Heart left ventricle (tissue), 16 donors: ENCODE measurements at places on chromosomes 4 and X. TPM values are rescaled to one million over a fixed set of nuclear protein-coding genes. Genes with fewer than 3 reads are reported as not detected.

GRCh38 chr4:59258002-59258401, 1942.1 kb upstream of the ADGRL3 start:
- no peaks in the 10 kb centered on the region for H3K4me1 ChIP-seq
- no peak for DNase-seq
- H3K27ac ChIP-seq: no peak overlapping the region
- no peak overlapping the region for H3K4me3 ChIP-seq
- H3K36me3 ChIP-seq: no peaks in the 10 kb centered on the region

GRCh38 chr4:39047681-39048080, 14.4 kb upstream of the KLHL5 start:
- H3K36me3 ChIP-seq: no peaks in the 10 kb centered on the region
- H3K27ac ChIP-seq: no peak overlapping the region
- peaks cover 3% of the 10 kb centered on the region for H3K4me1 ChIP-seq
- H3K27me3 ChIP-seq: no peaks in the 10 kb centered on the region

GRCh38 chrX:74383611-74384010, 37.7 kb upstream of the SLC16A2 start:
- H3K36me3 ChIP-seq: no peaks in the 10 kb centered on the region
- no peak overlapping the region for H3K27ac ChIP-seq
- no peak for DNase-seq
- no peaks in the 10 kb centered on the region for H3K27me3 ChIP-seq
- no peaks in the 10 kb centered on the region for H3K4me1 ChIP-seq

GRCh38 chr4:180622254-180622653, 1620.9 kb upstream of the TENM3 start:
- H3K4me1 ChIP-seq: no peaks in the 10 kb centered on the region
- H3K27ac ChIP-seq: no peak overlapping the region
- no peaks in the 10 kb centered on the region for H3K27me3 ChIP-seq
- H3K4me3 ChIP-seq: no peak overlapping the region
- DNase-seq: no peak

DNA sequence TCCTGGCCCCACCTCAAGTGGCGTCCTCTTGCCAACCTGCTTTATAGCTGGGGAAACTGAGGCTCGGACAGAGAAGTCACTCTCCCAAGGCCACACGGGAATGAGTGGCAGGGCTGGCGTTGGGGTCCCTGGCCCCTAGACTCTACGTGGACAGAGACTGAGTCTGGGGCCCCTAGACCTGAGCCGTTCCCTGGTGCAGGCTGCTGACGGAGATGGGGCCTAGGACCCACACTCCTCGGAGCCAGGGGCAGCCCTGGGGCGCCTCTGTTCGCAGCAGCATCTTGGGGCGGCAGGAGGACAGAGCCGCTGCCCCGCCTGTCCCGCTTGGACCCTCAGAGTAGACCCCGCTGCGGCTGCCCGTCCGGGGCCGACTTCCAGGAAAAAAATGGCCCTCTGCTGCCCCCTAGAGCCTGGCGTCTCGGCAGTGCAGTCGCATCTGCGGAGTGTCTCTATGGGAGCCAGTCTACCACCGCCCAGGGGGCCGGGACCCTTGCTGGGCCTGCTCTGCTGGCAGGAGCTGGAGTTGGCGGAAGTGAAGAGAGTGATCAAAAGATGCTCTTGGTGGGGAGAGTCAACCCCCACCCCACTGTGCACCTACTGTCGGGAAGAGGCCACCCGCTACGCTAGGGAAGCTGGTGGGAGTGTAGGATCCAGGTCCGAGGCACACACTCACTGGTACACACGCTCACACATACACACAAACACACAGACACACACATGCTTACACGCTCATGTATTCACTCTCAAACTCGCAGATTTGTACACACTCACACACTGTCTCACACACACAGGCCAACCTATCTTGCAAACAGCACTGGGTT, 220.1 kb downstream of the AFAP1 start:
- no peaks in the 10 kb centered on the region for H3K4me1 ChIP-seq
- no peak overlapping the region for H3K27ac ChIP-seq
- DNase-seq: peak; percentile 81
- H3K36me3 ChIP-seq: no peaks in the 10 kb centered on the region
- no peak overlapping the region for H3K4me3 ChIP-seq
- no peaks in the 10 kb centered on the region for H3K27me3 ChIP-seq

GRCh38 chr4:108119199-108119800, 49.4 kb downstream of the LEF1 start:
- no peak overlapping the region for H3K27ac ChIP-seq
- H3K4me1 ChIP-seq: no peaks in the 10 kb centered on the region
- H3K36me3 ChIP-seq: no peaks in the 10 kb centered on the region
- DNase-seq: no peak

- no peaks in the 10 kb centered on the region for H3K36me3 ChIP-seq
- DNase-seq: no peak
- peaks cover 28% of the 10 kb centered on the region for H3K27me3 ChIP-seq
- H3K4me1 ChIP-seq: no peaks in the 10 kb centered on the region
These were observed 595 bp downstream of the KLHL34 start for GRCh38 chrX:21657318-21658151.

DNA sequence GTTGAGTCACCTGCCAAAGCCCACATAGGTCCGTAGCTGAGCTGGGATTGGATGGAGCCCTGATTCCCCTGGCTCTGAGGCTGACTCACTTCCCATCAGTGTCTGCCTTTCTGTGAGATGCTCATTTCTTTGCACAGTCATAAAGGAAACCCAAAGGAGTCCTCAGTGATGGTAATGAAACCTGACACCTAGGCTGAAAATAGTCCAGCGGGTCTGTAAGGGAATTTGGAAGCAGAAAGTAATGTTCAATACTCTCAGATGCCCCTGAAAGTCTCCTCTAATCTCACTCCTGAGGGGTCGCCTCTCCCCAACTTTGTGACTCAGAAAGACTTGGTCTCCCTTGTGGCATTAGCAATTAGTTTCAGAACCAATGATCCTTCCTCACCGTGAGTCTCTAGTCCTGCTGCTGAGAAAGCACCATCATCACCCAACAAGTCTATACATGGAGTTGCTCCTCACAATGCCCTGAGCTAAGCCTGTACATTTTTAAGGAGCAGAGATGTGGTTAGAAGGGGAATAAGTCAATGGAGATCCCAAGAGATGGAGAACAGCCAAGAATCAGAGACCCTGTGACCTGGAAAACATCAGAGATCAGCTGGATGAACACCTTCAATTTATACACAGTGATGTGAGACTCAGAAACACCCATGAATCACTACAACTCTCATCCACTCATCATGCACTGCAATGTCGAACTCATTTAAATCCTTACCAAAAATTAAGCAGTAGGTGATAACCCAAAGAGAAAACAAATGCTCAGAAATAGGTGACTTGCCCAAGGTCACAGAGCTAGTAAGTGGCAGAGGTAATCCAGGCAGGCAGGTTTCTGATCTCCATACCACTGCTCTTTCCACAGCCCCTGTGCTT, 219.0 kb upstream of the CPEB2 start:
- DNase-seq: no peak
- no peak overlapping the region for H3K4me3 ChIP-seq
- no peaks in the 10 kb centered on the region for H3K36me3 ChIP-seq
- H3K4me1 ChIP-seq: no peaks in the 10 kb centered on the region
- no peak overlapping the region for H3K27ac ChIP-seq

DNA sequence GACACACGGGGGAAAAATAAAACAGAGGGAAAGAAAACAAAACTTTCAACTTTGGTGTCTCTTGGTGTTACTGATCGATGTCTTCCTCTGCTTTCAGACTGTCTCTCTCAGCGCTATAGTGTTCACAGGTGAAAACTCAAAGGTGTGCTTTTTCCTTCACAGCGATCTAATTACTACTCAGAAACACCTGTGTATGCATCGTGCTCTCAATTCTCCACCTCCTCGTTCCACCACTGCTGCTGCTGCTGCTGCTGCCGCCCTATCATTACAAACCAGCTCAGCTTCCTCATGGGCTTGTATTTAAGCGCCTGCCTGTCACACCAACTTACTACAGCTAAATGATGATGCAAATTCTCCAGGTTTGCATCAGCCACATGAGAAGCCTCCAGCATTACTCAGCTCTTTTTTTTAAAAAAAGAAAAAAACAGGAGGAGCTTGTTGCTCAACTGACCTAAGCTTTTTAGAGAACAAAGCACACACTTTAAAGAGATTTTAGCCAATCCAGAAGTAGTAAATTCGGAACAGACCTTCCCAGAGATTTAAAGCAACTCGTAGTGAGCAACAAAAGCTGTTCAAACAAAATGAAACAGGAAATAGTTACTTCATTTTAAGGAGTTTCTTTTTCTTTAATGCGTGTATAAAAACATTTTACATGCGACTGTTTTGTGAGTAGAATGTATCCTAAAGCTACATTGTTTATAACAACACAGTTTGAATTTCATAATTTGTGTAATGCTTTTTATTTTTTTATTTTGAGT, at the start of gene SLC7A11:
Gene SLC7A11, minus strand, starts transcription at position 274 of the 758 bp plus-strand sequence. CDS start 280 bp downstream, outside the sequence.
- H3K27ac ChIP-seq: no peak within 1 kb of the TSS
- no peaks in the 10 kb centered on the region for H3K27me3 ChIP-seq
- no peaks in the 10 kb centered on the region for H3K36me3 ChIP-seq
- H3K4me1 ChIP-seq: peaks cover 5% of the 10 kb centered on the region
- no peak for DNase-seq
- peak within 1 kb of the TSS; percentile 41 for H3K4me3 ChIP-seq

- no peaks in the 10 kb centered on the region for H3K36me3 ChIP-seq
- no peaks in the 10 kb centered on the region for H3K4me1 ChIP-seq
These were observed 94.7 kb downstream of the SEL1L3 start for GRCh38 chr4:25767877-25768725.

DNA sequence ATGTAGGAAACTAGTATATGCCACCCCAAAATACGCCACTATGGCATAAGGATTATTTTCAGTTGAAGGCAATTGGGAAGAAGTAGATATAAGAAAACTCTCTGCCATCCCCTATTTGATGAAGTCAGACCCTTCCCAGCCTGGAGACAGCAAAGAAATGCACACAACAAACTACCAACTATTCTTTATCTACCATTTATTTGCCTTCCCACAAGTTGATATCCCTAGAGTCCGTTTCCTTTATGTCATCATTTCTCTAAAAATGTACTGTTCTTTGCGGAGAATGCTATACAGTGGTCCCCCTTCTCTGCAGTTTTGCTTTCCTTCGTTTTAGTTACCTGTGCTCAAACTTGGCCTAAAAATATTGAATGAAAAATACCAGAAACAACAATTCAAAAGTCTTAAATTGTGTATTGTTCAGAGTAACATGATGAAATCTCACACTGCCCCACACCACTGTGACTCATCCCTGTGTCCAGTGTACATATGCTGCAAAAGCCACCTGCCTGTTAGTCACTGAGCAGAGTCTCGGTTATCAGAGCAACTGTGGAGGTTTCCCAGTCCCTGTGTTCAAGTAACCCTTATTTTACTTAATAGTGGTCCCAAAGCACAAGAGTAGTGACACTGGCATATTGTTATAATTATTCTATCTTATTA, 152.3 kb downstream of the WDFY3 start:
- H3K27me3 ChIP-seq: no peaks in the 10 kb centered on the region
- DNase-seq: no peak
- no peaks in the 10 kb centered on the region for H3K4me1 ChIP-seq
- peaks cover 3% of the 10 kb centered on the region for H3K36me3 ChIP-seq
- no peak overlapping the region for H3K4me3 ChIP-seq
- H3K27ac ChIP-seq: no peak overlapping the region

DNA sequence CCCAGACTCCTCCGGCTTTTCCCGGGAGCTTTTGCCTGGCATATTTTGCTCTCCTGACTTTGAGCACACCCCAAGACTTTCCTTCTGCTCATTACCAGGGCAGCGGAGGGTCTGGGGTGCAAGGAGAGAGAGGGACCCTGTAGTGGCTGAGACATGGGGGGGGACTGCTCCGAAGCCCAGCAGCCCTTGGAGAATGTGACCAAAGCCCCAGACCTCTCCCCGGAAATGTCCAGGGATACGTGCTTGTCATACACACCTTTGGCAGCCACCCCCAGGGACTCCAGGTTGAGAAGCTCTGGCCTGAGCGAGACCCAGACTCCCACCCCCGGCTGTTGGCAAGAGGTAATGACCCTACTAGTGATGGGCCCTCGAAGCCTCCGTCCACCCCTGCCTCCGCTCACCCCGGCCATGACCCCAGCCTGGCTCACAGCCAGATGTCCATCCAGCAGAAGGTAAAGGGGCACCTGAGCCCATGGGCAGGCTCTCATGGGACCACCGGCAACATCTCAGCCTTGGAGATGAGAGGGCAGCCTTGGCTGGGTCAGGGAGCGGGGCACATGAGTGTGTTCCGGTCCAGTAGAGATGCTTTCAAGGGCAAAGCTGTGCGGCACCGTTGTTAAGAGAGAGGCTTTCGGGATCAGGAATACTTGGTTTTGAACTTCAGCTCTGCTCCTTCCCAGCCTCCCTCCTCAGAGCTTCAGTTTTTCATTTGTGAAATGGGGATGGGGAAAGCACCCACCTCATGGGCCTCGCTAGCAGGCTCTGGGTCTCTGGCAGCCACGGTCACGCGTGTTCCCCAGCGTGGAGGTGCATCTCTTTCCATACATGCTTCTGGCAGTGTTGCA, 2.0 kb downstream of the PSAPL1 start:
- no peaks in the 10 kb centered on the region for H3K36me3 ChIP-seq
- no peak overlapping the region for H3K27ac ChIP-seq
- peak; percentile 21 for DNase-seq
- H3K27me3 ChIP-seq: no peaks in the 10 kb centered on the region

DNA sequence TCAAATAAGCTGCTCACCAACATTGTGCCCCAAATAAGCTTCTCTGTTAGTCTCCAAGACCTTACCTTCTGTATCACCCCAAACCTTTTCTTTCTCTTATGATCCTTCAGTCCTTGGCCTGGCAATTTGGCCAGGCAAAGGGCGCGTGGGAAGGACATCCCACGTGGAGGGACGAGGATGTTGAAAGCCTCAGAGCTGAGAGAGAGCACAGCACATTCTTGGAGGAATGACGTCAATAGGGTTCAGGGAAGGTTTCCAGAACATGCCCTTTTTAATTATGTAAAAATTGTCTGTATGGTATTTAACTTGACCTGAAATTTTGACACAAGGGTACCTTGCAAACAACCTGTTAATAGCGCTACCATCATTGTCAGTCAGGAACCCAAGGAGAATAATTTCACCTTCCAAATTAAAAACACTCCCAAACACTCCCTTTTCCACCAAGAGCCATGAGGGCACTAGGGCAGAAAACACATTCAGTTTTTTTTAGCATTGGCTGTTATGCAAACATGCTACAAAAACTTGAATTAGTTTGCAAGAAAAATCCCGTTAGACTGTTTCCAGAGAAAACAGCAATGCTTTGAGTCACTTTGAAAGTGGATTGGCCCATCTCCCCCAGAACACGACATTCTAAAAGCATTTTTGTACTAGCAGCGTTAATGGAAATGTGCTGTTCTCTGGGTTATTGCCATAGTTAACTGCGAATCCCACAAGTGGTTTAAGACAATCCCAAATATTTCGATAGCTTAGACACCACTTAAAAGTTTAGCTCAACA, 183.2 kb upstream of the PUDP start:
- H3K27ac ChIP-seq: no peak overlapping the region
- H3K36me3 ChIP-seq: no peaks in the 10 kb centered on the region
- H3K27me3 ChIP-seq: no peaks in the 10 kb centered on the region
- no peaks in the 10 kb centered on the region for H3K4me1 ChIP-seq
- H3K4me3 ChIP-seq: no peak overlapping the region

GRCh38 chrX:130974323-130974722, 71.3 kb upstream of the ENOX2 start:
- H3K4me3 ChIP-seq: no peak overlapping the region
- no peak overlapping the region for H3K27ac ChIP-seq
- H3K27me3 ChIP-seq: no peaks in the 10 kb centered on the region
- H3K36me3 ChIP-seq: no peaks in the 10 kb centered on the region
- no peak for DNase-seq
- no peaks in the 10 kb centered on the region for H3K4me1 ChIP-seq

GRCh38 chr4:182886768-182887167, 30.4 kb downstream of the DCTD start:
- H3K4me1 ChIP-seq: peaks cover 4% of the 10 kb centered on the region
- H3K4me3 ChIP-seq: no peak overlapping the region
- no peak for DNase-seq
- H3K36me3 ChIP-seq: peaks cover 15% of the 10 kb centered on the region

ZNF718 gene
- 2.8 TPM for total RNA-seq

TSPAN6 gene
- 9.0 TPM for total RNA-seq

FAM149A gene
- 9.4 TPM for total RNA-seq

NWD2 gene
- not detected for total RNA-seq
